ENCODE measurements at places on chromosomes 2 and 18.

DNA sequence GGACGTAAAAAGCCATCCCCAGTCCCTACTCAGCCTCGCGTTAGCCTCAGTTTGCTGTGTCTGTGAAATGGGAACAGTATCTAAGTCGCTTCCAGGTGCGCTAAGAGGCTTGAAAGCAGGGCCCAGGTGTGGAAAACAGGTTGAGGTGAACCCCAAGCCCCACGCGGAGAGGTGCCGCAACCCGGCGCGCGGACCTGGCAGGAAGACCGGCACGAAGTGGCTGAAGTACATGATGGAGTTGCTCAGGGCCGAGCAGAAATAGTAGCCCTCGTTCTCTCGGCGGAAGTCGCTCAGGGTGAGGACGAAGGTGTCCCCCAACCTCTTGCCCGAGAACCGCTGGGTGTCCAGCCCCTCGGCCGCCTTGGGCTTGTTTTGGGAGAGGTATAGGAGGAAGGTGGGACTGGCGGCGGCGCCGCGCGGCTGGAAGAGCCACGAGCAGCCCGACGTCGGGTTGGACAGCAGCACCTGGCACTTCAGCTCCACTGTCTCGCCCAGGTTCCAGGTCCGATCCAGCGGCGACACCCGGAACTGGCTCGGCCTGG lies 508 bp downstream of the CD8A start:
- no peak for DNase-seq

- no peak for DNase-seq
These were observed 128.0 kb upstream of the MAP3K20 start for GRCh38 chr2:172947461-172948153.

DNA sequence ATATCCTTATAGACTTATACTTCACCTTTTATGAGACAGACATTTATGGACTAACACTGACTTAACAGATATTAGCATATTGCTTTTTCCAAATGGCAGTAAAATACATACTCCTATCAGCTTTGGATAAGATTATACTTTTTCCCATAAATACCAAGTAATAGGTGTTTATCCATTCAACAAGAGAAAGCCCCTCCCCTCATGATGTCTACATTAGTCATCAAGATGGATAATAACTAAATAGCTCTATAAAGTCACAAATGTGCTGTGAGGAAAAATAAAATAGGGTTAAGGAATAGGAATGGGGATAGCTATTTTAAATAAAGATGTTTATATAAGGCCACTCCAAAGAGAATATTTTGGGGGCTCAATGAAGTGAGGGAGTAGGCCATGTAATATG lies 39.4 kb downstream of the CSRNP3 start:
- no peak for DNase-seq

GRCh38 chr18:6934859-6935258 lies 182.7 kb downstream of the LAMA1 start:
- DNase-seq: no peak

DNA sequence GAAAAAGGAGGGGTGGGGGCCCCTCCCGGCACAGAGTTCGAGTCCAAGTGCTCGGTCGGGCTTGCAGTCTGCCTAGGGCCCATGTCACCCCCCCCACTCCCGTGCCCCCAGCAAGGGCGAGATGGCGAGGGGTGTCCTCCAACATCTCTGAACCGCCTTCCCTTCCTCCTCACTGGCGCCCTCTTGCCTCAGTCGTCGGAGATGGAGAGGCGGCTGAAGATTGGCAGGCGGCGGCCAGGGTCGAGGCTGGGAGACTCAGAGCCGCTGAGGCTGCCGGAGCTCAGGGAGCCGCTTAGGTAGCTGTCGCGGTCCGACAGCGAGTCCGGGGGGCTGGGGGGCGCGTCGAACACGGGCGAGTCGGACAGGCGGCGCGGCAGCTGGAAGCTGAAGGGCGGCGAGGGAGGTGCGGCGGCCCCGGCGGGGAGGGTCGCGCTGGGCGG lies 2.3 kb downstream of the ZFP36L2 start:
- DNase-seq: peak; percentile 87

DNA sequence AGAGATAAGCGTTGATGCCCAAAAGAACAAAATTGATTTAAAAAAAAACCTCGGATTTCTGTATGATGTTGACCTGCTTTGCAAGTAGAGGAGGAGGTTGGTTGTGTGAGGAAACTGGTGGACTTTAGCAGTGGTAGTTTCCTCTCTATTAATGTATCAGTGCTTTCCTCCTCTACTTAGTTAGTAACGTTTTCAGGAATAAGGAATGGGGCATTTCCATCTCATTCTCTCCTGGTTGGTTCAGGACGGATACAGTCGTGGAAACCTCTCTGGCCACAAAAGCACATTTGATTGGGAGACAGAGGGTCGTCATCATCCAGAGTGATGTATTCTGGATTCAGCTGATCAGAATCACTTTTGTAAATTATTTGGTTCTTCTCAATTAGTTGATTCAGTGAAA lies 1.5 kb downstream of the FHOD3 start:
- DNase-seq: no peak

GRCh38 chr18:47754311-47755101 lies 176.0 kb downstream of the SMAD2 start:
- peak; percentile 3 for DNase-seq

DNA sequence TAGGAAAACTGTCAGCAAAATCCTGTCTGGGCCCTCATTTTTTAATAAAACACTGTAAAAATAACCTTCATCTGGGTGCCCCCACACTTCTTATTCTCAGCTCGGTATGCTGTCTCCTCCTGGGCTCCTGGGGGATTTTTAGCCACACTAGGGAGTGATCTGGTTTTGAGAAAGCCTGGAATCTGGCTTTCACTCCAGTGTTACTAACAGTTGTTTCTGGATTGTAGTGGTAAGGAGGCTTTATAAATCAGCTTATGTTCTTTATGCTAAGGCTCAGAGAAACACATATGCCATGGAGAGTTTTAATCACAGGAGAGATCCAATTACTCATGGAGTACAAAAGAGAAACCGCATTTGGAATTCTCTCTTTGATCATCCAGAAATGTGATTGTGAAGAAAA lies 744.3 kb upstream of the SOX11 start:
- DNase-seq: peak; percentile 8

DNA sequence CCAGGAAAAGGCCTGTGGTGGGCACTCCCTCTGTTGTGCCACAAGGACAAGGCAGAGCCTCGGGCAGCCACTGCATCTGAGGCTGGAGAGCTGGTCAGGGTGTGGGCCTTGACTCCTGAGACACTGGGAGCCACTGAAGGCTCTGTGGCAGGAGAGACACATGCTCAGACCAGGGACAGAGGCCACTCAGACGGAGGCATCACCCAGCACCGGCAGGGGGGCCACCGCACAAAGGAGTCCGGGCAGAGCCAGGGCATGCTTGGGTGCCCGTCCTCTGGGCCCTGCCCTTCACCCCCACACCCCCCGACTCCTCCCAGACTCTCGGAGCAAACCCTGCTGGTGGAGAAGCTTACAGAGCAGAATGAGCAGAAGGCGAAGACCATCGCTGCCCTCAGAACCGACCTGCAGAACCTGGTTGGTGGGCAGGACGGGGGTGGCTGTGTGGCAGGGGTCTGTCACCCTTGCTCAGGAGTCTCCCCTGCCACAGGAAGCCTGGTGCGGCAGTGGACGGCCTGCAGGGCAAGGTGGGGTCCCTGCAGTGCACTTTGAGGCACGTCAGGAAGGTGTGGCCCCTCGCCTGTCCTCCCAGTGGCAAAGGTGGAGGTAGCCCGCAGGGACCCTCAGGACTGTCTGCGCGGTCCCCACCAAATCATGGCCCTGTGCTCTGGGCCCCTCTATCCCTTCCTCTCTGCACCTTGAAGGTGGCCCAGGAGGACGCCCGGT lies 26.0 kb downstream of the CROCC2 start:
- DNase-seq: no peak

GRCh38 chr2:96800061-96801004 lies 15.7 kb upstream of the CNNM3 start:
- DNase-seq: no peak

DNA sequence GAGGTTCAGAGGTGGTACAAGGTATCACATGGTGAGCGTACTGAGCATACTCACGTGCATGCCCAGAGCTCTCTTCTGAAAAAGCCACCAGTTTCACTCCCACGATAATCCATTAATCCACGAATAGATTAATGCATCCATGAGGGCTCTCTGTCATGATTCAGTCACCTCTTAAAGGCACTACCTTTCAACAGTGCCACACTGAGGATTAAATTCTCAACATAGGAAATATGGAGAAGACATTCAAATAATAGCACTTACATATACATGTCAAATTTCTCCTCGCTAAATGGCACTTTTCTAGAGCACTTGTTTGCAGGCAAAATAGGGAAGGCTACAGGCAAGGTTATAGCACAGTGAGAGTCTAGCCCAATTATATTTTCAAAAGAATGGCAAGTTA lies 825.9 kb downstream of the TRIB2 start:
- DNase-seq: no peak

- DNase-seq: no peak
These were observed 24.0 kb downstream of the IMMT start for GRCh38 chr2:86171295-86171694.

Data from tongue (tissue), 3 donors.